Esophagus mucosa (tissue), 1 donor: ENCODE measurements at places on chromosomes 12 and 14. TPM values are rescaled to one million over a fixed set of nuclear protein-coding genes. Genes with fewer than 3 reads are reported as not detected.

The CEBPE gene
- not detected for total RNA-seq

The C1QL4 gene
- total RNA-seq: not detected

DNA sequence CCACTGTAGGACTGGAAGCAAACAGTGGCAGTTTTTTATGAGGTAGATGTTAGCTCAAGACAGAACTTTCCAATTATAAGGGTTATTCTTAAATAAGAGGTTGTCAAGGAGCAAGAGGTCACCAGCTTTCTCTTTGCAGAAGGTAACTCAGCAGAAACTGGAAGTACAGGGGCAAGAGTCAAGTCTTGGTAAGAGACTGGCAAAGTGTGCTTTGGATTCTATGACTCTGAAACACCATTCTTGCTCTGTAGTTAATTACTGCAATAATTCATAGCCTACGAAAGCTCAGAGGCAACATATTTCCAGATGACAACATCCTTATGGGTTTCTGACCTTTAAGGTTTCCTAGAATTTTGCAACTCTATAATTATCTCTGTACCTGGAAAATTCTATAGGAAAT is 51.3 kb downstream of the RMST start:
- no peak for ATAC-seq

- no peak for ATAC-seq
Observed at GRCh38 chr14:81767266-81767995, 233.8 kb upstream of the SEL1L start.
